ENCODE measurements at places on chromosomes 4 and X.

- DNase-seq = no peak
These were observed 257.7 kb downstream of the PRDM5 start for GRCh38 chr4:120664851-120665250.

DNA sequence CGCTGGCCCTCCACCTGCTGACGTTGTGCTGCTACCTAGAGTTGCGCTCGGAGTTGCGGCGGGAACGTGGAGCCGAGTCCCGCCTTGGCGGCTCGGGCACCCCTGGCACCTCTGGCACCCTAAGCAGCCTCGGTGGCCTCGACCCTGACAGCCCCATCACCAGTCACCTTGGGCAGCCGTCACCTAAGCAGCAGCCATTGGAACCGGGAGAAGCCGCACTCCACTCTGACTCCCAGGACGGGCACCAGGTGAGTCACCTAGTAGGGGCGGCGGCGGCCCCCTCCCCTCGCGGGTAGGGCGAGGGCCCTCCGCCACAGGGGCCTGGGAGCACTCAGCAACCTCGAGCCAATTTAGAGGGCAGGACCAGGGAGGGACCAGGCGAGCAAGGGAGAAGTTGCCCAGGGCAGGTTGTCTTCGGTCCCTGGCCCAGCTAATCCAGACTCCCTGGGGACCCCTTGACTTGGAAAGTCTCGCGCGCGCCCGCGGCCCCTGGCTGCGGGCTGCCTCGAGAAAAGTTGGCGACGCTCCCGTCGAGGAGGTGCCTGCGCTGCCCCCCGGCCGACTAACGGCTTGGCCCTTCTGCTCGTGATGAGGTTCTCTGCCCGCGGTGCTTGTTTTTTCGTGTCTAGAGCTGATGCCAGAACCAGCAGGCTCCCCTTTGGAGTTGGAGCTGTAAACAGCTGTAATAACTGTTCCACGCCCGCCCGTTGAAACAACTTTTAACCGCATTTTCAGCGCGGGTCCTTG is 717 bp downstream of the EDA start:
- no peak for DNase-seq

- no peak for DNase-seq
These were observed 836 bp downstream of the GPM6A start for GRCh38 chr4:175811228-175811627.

DNA sequence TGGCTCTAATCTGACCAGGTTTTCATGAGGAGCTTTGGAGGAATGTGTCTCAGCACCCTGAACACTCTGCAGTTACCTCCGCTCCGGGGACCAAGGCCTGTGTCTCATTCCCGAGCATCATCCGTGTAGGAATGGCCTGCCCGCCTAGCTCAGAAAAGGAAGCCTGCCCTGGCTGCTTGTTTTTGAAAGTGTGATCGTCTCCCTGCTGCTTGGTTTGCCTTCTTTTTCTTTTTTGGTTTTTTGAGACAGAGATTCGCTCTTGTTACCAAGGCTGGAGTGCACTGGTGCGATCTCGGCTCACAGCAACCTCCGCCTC is 73.3 kb downstream of the CRLF2 start:
- DNase-seq = no peak

- DNase-seq = peak; percentile 44
These were observed 135.7 kb upstream of the ANXA10 start for GRCh38 chr4:167956676-167957075.

- no peak for DNase-seq
These were observed 7.7 kb downstream of the AMMECR1 start for GRCh38 chrX:110310000-110310790.

GRCh38 chr4:186360551-186360950 is 94.6 kb downstream of the F11 start:
- DNase-seq = no peak

DNA sequence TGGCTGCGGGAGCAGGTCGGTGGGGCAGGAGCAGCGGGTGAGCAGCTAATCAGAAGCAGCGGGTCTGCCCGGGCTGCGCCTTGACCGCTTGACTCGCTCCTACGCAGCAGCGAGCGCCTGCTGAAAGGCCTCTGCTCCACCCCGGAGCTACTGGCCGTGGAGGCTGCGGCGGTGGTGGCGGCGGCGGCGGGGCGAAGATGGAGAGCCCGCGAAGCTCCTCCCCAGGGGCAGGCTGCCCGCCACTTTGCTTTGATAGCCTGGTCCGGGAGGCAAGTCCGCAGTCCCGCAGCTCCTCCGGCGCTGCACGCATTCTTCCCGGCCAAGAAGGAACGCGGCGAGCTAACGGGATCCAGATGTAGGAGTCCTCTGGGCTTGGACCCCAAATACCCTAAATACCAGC is 36.7 kb downstream of the PJA1 start:
- DNase-seq = peak; percentile 32

DNA sequence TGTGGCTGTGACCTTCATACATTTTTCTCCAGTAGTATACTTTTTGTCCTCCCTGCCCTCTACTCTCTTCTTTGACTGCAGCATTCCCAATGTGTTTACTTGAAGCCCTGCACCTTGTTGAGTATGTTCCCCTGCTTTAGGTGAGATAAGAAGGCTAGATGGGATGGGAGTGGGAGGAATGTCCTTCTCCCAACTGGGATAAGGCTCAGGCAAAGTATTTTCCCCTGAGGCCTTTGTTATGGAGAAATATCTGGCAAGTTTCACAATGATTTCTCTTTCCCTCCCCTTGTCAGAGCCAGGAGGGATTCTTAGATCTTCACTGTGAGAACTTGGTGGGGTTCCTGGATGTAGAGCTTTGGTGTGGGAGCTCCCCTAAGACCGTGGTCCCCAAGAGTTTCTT is 131.8 kb downstream of the CLCN5 start:
- no peak for DNase-seq

- DNase-seq = peak; percentile 42
These were observed at the start of gene SNCA for GRCh38 chr4:89836897-89837384. Gene SNCA (minus strand): TSS chr4:89837161. CDS start chr4:89835667, 1,494 bp downstream.

- DNase-seq = no peak
These were observed 930.7 kb downstream of the CCSER1 start for GRCh38 chr4:91057871-91058270.

GRCh38 chr4:79413886-79414285 is 5.9 kb upstream of the GK2 start:
- DNase-seq = no peak

GRCh38 chr4:8089862-8090261 is 68.8 kb downstream of the ABLIM2 start:
- no peak for DNase-seq

- DNase-seq = no peak
These were observed 946 bp downstream of the ANXA3 start for GRCh38 chr4:78552389-78553042.

DNA sequence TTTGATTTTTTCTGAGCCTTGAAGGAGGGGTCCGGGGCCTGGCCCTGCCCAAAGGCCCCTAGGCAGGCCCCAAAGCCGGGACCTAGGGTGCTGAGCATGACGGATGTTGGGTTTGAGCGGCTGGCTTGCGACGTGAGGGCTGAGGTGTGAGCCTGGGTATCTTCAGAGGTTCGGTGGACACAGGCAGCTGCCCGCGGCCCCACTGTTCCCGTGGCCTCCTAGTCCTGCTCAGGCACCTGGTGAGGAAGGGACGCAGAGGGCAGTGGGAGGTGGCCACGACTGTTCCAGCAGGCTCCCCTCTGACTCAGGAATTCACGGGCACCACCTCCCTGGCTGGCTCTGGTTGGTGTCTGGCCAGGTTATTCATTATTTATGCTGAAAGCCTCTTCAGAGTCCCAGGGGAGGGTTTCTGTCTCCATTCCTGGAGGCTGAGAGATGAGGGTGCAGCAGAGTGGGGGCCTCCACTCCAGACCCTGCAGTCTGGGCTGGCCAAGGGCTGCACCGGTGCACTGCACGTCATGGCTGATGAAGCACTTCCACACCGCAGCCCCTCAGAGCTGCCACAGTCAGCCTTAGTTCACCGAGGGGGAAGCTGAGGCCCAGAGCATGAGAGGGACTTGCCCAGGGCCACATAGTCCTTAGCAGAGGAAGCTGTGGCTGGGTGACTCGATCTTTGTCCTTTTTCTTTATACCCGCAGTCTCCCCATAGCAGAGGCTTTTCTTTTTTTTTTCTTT is 2.2 kb downstream of the MSANTD1 start:
- DNase-seq = peak; percentile 36

DNA sequence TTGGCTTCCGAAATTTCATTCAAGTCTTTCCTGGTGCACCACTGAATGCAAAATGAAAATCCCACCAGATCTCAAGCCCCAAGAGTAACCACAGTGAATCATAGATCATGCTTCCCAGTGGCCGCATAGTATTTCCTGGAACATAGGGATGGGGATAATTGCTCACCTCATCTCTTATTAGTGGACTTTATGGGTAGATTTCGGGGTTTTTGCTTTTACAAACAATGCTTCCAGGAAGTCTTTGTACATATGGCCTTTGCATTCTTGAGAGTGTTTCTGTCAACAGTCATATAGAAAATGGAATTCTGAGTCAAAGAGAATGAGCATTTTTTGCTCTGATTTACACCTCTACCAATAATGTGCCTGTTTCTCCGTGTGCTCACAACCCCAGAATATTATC is 53.4 kb downstream of the PPEF2 start:
- DNase-seq = peak; percentile 19

- peak; percentile 73 for DNase-seq
These were observed 770 bp downstream of the SMAD1 start for GRCh38 chr4:145482209-145483037.

DNA sequence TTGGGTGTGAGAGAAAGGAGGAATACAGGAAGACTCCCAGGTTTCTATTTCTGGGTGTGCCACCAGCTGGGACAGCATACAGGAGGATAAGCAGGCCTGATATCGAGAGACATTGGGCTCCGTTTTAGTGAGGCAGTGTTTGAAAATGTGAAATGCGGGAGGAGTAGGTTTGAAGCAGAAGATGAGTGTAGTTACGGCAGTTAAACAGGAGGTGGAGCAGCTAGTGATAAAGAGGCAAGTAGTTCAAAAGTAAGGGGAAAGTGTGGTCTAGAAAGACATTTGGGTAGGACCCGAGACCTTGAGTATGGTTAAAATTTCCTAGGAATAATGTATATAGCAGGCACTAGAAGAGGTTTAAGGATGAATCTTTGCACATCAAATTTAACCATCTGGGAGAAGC is 42.4 kb downstream of the DCUN1D4 start:
- peak; percentile 17 for DNase-seq

DNA sequence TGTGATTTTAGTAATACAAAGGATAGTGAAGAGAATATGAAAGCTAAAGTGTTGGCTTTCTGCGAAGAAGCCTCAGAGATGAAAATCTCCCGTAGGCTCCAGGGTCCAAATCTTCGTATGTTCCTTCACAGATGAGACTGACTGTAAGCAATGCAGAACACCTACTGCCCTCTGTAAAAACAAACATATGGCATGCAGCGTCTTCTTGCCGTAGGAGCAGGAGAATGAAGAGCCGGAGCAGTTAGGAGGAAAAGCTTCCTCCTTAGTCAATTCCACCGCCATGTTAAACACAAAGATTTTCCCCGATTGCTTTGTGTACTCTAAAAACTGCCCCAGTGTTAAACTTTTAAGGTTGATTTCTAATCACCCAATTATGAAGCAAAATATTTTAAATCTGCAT is 22.5 kb downstream of the RWDD4 start:
- peak; percentile 23 for DNase-seq

- no peak for DNase-seq
These were observed 65.3 kb upstream of the EFNB1 start for GRCh38 chrX:68763481-68763880.

- no peak for DNase-seq
These were observed 1166.8 kb downstream of the ADGRL3 start for GRCh38 chr4:62366939-62367338.

DNA sequence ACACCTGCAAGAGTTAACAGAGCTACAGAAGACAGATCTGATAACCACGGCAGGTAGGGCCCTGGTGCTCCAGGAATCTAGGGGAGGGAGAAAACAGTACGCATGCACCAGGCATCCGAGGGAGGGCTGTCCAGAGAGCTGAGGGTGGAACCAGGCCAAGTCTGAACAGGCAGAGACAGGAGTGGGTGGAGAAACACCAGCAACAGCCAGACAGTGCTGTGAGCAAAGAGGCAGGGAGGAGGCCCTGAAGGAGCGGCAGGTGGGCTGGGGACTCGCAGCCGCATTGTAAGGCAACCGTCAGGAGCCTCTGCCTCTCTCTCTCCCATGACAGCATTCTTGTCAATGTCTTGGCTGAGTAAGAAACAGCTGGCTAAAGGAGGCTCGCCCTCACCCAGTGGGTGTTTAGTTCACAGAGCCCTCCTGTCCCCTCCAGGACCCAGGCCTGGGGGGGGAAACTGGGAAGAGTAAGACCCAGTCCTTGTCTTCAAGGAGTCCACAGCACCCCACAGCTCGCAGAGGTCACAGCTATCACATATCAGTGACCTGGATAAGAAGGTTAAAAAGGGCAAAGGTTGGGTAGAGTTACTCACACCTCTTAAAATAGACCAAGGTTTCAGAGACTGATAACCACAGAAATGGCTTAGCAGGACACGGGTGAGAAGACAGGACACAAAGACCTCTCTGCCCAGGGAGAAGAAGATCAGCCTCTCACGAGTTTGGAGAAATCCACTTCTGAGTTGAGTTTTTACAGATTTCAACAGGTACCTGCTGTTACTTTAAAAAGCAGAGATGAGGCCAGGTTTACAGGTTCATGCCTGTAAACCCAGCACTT is 10.5 kb downstream of the ACSL1 start:
- peak; percentile 33 for DNase-seq

GRCh38 chr4:8653326-8654000 is 60.9 kb downstream of the CPZ start:
- no peak for DNase-seq

DNA sequence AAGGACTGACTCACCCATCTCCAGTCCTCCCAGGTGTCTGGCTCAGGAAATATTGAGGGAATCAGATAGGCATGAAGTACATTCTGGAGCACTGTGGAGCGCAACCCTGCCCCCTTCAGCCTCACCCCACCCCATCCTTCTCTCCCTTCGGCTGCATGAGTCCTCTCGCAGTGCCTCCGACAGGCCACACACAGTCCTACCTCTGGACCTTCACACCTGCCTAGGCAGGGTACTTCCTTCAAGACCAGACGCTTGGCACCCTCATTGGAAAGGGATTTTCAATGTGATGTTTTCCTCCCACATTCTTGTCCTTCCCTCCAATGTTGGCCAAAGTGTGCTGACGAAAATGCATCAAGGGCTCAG is 26.8 kb upstream of the PPP2R2C start:
- no peak for DNase-seq

DNA sequence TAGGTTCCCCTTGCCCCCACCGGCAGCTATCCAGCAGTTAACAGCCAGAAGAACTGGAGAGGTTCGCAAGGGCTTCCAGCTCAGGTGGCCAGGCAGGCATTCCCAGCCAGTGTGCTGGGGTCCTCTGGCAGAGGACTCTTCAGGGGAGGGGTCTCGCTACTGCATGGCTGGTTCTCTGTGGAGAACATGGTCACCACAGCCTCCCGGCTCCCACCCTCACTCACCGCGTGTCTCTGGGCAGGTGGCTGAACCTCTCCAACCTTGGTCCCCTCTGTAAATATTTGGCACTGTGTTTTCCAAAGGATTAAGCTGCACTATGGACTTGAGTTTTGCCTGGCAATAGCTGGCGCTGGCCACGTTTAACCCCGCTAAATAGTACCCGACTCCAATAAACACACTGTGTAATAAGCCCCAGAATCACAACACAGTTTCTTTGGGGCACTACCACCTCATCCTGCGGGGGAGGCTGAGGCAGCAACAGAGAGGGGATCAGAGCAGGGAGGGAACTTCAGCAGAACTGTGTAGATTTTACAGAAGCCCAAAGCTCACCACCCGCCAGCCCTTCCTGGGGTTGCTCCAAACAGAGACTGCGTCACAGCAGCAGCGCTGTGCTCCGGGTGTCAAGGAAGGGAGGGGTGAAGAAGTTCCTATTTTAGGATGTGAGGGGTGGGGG is 15.2 kb downstream of the BCOR start:
- DNase-seq = no peak

GRCh38 chrX:1242891-1243402 is 25.7 kb upstream of the CSF2RA start:
- DNase-seq = peak; percentile 53

- peak; percentile 88 for DNase-seq
These were observed 665 bp downstream of the TIGD2 start for GRCh38 chr4:89111833-89112563.

Data from fibroblast of skin of back (primary cell).